ENCODE measurements at places on chromosomes 16 and 17.

- DNase-seq: no peak
Measured at GRCh38 chr17:74392848-74393247, 25.5 kb downstream of the GPR142 start.

- DNase-seq: peak; percentile 51
Measured at GRCh38 chr17:32971171-32971570, 20.5 kb upstream of the SPACA3 start.

- DNase-seq: no peak
Measured at GRCh38 chr17:34399725-34400124, 36.7 kb upstream of the CCL1 start.

DNA sequence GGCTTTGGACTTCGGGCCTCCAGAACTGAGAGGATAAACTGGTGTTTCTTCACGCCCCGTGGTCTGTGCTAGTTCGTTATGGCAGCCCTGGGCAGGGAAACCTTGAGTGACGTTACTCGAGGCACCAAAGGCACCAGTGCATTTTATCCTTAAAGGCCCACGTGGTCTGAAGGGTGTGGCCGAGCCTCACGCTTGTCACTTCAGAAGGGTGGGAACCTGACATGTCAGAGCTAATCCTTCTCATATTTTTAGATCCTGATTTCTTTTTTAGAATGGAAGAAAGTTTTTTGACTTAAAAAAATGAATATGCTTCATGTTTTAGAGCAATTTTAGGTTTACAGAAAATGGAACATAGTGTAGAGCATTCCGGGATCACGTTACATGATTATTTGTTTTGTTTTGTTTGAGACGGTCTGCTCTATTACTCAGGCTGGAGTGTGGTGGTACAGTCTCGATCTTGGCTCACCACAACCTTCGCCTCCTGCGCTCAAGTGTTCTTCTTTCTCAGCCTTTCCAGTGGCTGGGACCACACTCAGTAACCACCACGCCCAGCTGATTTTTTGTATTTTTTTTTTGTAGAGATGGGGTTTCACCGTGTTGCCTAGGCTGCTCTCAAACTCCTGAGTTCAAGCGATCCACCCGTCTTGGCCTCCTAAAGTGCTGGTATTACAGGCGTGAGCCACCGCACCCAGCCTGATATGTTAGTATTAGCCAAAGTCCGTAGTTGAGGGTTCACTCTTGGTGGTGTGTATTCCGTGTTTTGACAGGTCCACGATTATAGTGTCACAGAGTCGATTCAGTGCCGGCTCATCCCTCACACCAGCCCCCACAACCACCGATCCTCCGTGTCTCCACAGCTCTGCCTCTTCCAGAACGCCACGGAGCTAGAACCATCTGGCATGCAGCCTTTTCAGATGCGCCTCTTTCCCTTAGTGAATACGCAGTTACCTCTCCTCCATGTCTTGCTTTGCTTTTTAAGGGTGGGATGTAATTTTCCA, 47.9 kb downstream of the RAB11FIP3 start:
- DNase-seq: peak; percentile 31

DNA sequence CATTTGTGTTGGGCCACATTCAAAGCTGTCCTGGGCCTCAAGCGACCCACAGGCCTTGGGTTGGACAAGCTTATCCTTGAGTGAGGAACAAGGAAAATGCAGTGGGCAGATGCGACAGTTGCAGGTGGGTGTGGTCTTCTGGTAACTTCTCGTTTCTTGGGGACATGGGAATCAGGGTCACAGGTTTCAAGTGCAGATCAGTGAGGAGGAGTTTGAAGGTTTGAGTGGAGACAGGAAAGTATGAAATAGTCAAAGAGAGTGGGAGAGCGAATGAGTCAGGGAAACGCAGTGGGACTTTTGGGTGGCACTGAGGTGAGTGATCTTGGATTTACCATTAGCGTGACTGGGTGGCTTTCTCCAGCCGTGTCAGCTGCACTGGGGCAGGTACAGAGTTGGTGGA, 15.4 kb upstream of the CCL22 start:
- DNase-seq: peak; percentile 79

- no peak for DNase-seq
Measured at GRCh38 chr16:88856122-88856827, 472 bp downstream of the GALNS start.

GRCh38 chr17:79707931-79708891, 22.5 kb upstream of the ENPP7 start:
- no peak for DNase-seq

GRCh38 chr17:17088086-17088485, 45.8 kb downstream of the MPRIP start:
- DNase-seq: no peak

DNA sequence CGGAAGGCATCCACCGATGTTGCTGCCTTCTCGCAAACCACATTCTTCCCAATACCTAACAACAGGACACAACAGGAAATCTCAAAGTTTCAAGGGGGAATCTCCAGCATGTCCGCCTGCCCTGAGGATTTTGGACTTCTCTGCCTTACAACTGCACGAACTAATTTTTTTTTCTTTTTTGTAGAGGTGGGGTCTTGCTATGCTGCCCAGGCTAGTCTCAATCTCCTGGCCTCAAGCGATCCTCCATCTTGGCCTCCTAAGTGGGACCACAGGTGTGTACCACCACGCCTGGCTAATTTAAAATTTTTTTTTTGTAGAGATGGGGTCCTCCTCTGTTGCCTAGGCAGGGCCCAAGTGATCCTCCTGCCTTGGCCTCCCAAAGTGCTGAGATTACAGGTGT, 9.4 kb downstream of the C16orf86 start:
- no peak for DNase-seq

DNA sequence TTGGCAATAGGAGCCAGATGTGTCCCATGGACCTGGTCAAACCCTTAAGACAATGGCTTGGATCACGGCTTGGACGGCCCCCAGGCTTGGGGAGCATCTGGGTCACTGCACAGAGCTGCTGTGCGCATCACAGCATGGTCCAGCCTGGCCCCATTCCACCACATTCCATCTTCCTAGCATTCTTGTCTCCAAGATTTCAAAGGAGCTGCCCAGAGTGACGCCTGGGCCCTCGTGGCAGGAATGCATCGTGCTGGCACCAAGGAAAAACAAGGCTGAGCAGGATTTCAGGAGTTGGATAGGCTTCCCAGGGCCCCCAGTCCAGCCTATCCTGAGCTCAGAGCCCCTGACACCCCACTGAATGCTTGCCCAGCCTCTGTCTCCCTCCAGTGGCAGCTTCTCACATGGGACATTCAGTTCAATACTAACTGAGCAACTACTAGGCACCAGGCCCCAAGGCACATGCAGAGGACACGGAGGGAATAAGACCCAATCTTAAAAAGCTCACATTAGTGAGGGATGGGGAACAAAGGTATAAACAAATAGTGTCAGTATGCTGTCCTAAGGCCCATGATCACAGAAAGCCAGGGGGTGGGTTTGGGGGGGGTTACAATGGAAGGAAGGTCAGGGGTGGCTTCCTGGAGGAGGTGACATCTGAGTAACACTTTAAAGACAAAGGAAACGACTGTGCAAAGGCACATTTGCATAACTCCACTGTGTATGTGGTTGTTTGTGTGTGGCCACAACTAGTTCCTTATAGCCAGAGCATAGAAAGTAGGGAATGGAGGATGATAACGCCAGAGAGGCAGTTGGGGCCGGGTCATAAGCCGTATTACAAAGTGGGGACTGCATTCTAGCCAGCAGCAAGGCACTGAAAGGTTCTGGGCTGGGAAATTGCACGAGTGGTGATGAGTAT, 34.1 kb downstream of the TK2 start:
- DNase-seq: peak; percentile 85

GRCh38 chr17:794876-795275, 12.7 kb downstream of the MRM3 start:
- peak; percentile 48 for DNase-seq

- no peak for DNase-seq
Measured at GRCh38 chr17:78706271-78706915, 75.7 kb downstream of the CYTH1 start.

DNA sequence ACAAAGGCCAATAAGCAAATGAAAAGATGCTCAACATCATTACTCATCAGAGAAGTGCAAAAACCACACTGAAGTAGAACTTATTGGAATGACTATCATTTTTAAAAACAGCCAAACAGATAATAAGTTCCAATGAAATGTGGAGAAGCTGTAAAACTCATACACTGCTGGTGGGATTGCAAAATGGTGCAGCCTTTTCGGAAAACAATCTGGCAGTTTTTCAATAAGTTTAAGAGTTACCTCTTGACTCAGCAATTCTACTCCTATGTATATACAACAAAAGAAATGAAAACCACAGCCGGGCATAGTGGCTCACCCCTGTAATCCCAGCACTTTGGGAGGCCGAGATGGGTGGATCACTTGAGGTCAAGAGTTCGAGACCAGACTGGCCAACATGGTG, 49.3 kb downstream of the AKAP10 start:
- peak; percentile 7 for DNase-seq

GRCh38 chr16:12228602-12229499, 252.3 kb downstream of the SNX29 start:
- DNase-seq: peak; percentile 24

All from MV-4-11 (cell line).